D341Med (cell line): ENCODE measurements at places on chromosomes 5 and 9.

DNA sequence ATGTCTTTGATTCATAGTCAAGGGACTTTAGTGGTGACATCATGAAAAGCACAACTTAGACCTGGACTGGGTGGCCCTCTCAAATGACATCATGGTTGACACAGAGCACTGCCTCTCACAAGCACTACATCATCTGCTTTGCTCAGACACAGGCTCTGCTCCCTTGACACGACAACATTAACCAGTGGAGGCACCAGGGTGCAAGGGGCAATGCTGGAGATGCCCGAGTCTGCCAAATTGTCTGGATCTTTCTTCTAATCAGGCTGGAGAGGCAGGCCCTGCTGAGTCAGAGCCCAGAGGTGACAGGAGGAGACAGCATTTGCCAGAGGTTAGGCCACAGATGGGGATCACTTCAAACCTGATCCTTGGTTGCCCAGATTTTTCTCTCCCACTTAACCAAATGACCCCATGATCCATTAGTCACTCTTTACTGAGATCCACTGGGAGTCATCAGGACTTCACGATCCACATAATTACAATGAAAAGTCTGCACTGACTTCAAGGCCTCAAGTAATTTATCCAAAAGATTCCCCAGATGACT is 174.4 kb downstream of the SLIT3 start:
- no peak for DNase-seq

GRCh38 chr5:87899721-87900131 is 368.9 kb downstream of the TMEM161B start:
- DNase-seq = no peak

GRCh38 chr9:18910916-18911315 is 122.1 kb downstream of the SAXO1 start:
- no peak for DNase-seq

DNA sequence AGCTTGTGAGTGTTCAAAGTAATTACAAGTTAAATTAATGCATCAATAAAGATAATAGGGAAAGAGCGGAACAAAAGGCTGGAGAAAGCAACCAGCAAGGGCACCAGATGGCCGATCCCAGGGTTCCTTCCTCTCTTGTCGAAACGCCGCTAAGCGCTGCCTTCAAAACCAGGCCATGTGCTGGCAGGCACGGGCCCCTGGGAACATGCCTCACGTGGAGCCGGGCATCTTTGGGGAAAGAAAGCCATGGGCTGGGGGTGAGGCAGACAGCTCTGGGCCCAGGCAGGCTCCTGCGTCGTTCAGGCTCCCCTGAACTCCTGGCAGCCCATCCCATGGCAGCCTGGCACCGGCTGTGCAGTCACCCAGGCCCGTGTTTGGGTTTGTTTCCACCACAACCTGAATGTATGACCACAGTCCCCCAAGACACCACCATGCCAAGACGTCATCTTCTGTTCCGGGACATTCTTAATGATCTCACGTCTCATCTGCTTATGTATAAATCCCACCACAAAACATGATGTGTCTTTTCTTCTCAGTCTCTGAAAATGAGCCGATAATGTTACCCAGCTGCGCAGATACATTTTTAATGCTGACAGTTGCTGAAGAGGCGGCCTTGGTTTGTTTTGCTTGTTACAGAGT is 110.4 kb upstream of the SARDH start:
- peak; percentile 59 for DNase-seq

DNA sequence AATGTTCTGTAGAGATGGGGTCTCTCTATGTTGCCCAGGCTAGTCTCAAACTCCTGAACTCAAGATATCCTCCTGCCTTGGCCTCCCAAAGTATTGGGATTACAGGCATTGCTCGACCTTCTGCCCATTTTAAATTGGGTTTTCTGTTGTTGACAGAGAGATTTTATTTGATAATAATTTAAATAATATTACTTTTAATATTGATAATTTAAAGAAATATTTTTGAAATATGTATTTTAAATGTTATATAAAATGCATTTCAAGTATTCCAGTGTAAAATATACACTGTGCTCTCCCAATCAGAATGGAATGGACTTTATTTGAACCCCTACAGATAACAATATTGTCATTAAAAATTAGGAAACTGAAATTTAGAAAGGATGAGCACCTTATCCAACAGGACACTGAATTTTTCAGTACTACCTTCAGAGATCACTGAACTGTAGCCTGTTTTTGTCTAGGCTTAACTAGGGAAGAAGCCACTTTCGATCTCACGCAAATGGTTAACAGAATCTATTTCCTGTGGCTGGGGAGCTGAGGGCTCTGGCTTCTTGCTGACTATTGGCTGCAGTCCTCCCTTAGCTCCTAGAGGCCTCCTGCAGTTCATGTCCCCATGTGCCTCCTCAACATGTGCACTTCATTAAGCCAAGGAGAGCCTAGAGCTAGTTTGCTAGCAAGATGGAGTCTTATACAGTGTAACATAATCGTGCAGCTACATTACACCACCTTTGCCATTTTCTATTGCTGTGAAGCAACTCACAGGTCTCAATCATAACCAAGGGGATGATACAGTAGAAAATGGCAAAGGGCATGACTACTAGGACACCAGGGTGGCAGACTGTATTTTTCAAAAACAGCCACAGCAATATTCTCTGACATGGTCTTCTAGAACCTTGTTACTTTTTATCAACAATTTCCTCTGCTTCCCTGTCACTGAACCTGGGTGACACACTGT is 150.0 kb downstream of the CDC42SE2 start:
- no peak for DNase-seq

GRCh38 chr5:88660264-88660946 is 222.6 kb downstream of the MEF2C start:
- peak; percentile 72 for DNase-seq

GRCh38 chr9:90032296-90033027 is 427.6 kb downstream of the GADD45G start:
- no peak for DNase-seq

DNA sequence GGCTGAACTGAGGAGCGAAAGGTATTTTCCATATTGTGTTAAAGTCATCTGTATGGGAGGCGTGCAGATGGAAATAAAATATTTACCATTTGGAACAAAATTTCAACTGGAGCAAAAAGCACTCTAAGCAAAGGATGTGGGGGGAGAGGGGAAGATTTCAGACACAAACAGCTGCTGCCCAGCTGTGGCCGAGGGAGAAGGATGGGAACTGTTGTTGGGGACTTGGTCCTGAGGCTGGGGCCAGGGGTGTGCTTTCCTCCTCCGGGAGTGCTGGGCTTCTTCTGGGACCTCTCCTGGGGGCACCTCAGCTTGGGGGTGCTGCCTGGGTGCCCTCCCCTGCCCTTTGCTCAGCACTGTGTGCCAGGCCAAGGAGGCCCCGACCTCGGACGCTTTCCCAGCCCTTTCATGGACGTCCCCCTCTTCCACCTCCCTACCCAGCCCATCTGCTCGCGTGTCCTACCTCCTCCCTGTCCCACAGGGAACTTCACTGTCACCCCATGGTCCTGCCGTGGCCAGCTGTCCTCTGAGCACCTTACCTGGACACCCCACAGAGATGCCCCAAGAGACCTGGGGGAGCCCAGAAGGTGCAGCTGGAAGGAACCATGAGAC is 101.9 kb upstream of the COL5A1 start:
- DNase-seq = no peak

GRCh38 chr5:20601678-20602100 is 613.7 kb upstream of the CDH18 start:
- no peak for DNase-seq

GRCh38 chr5:74510476-74511075 is 130.0 kb downstream of the ENC1 start:
- no peak for DNase-seq

DNA sequence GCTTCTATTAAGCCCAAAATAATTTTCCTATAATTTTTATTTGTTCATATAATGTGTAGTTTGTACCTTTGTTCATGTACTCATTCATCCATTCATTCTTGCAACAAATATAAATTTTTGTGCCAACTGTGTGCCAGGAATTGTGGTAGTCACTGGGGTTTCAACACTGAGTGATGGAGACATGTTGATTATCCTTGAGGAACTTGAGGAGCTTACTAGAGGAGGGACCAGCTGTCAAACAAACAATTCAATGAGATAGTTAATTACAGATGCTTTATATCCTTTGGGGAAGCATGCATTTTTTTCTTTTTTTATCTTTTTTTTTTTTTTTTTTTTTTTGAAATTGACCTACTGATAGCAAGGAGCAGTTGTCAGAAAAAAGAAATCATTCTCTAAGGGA is 324.8 kb downstream of the GABRG2 start:
- no peak for DNase-seq

DNA sequence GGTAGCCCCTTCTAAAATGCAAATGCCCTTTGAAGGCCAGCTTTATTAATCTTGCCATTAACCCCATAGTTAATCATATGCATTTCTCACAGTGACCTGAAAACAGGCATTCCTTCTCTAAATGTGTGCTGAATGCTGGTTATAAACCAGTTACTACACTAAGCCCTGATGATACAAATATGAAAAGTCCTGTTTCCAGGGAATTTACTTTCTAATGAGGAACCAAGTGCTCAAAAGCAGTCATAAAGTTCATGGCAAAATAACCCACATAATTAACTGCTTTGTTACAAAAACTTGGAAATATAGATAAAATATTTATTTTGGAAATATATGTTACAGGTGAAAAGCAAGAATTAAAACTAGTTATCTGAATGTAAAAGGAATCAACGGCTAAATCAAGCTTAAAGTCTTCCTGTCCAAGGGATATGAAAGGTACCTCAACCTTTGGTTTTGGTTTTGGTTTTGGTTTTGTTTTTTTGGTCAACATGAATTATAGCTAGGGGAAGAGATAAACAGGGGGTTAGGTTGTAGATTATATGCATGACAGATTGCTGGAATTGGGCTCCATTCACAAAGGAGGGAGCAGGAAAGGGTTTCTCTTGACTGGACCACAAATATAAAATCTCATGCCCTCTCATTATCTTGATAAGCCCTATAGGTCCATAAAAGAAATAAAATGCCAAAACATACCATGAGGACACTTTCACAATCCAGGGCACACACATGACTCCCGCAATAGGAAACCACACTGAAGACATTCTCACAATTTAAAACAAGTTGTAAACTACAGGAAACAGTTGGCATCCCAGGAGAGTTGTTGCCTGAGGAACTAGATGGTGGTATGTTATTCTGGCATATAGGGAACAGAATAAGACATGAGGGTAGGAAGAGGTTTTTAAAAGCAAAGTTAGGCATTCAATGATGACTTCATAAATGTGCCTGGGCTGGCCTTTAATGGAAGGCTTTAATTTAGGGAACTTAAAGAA is 46.7 kb upstream of the MACIR start:
- DNase-seq = no peak

DNA sequence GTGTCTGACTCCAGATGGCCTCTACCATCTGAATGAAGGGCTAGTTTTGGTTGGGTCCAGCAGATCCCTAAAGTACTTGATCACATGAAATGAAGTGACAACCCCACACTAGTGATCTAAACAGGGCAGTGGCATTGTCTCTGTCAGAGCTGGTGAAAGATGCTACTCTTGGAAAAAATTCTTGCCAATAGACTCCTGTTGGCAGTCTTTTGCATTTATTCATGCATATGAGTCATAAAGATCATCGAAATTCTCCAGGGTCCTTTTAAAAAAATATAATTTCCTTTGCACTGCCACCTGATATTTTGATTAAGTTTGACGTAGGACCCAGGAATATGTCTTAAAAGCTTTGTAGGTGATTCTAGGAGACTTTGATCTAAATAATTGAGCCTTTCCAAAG is 135.1 kb upstream of the ELL2 start:
- DNase-seq = no peak

DNA sequence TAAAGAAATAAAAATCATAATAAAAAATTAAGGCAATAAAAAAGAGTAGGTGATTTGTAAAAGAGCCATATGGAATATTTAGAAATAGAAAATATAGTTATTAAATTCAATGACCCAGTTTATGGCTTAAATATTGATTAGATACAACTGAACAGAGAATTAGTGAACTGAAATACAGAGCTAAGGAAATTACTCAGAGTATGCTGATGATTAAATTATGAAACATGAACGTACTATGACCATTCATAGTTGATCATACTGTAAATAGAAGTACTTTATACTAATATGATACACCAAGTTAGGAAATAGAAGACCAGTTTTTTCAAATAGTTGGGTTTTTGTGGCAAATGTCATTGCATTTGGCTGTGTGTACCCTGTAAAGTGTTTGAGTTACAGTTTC is 194.5 kb downstream of the CWC27 start:
- DNase-seq = no peak

DNA sequence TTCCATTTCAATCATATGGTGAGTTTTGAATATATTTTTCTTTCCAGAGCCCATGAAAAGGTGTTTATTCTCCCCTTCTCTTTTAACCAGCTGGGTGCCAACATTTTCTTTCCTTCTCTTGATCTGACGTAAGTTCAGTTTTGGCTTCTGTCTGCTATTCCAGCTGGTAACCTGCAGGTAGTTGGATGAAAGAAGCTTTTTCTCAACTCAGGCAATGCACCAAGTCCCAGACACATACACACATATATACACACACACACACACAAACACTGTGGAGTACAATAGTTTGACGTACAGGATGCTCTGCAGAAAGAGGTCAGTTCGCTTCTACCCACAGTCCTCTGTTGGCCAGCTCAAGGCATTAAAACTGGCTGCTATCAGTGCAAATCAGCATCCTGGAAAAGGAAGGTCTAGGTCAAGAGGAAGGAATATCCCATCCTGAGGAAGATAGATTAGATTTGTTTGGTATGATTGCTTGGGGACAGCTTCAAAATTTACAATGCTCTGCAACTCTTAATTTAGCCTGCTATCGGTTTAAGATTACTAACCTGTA is 214.3 kb upstream of the SEMA6A start:
- no peak for DNase-seq

DNA sequence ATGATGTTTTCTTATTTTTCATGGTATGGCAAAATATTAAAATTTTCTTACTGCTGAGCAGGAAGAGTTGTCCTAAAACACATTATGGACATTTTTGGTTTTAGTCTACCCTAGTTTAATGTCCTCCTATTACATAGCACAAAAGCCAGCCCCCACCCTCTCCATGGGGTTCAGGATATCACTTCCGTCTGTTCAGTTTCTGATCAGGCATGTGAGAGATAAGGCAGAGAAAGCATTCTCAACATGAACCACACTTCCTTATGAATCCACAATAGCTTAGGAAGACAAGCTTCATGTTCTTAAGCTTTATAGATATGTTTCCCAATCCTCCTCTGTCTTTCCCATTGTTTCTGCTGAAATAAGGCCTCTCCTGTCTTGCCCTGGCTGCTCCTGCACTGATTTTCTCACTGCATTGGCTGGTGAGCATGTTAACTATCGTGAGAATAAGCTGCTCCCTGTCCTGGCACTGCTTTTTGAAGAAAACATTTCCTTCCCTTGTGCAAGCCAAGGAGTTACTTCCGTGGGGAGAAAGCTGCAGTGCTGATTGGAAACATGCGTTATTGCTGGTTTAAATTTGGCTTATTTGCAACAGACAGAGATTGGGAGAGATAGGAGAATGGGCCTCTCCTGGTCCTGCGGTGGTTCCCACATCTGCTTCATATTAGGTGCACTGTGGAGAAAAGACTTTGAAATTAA is 260.3 kb upstream of the RPS23 start:
- no peak for DNase-seq

GRCh38 chr9:93786204-93786603 is 169.0 kb downstream of the BARX1 start:
- no peak for DNase-seq
